ENCODE measurements at places on chromosomes 4 and X.

GRCh38 chrX:68694435-68695205 is 47.2 kb downstream of the STARD8 start:
- DNase-seq, result no peak

DNA sequence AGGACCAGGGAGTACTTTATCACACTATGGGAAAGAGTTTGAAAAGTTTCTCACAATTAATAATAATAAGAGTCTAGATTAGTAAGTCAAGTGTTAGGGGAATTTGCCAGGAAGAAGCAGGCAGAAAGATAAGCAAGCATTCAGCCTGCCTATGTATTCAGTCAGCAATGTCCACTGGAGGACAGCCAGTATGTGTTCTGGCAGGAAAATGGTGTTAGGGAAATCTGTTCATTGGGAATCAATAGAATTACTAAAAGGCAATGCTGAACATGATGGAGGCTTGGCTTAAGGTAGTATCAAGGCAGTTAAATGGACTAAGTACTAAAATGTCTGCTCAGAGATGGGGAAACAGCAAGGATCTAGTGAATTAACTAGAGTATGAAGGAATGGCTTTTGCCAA is 221.2 kb downstream of the PPP4R3C start:
- DNase-seq, result no peak

DNA sequence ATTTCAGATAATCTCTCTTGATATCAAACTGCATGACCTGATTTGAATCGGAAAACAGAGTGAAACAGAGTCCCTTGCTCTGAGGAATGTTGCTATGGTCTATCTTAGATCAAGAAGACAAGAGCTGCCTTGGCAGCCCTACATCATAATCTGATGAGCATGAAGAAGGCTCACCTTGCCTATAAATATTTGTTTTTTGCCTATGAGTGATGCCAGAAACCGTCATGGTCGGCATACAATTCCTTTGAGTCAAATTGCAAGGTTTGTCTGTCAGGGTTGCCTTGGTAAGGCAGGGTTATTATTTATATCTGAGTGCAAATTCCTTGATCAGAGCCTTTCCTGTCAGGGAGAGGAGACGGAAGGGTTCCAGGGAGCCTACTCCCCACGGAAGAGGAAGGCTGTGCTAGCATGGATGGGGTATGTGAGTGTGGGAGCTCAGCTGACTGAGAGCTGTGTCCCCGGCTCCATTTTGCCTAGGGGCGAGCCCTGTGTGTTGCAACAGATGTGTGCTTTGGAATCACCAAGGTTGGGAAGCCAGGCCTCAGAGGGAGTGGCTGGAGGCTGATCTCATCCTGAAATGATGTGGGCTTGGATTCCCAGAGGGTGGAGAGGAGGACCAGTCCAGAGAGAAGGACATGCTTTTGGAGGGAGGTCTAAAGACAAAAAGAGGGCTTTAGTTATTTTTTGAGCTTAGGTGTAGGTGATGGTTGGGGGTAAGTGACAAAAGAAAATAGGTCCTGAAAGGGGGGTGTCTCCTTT is 43.6 kb downstream of the RTL9 start:
- no peak for DNase-seq

GRCh38 chr4:99879458-99879857 is 14.8 kb downstream of the LAMTOR3 start:
- DNase-seq, result no peak

DNA sequence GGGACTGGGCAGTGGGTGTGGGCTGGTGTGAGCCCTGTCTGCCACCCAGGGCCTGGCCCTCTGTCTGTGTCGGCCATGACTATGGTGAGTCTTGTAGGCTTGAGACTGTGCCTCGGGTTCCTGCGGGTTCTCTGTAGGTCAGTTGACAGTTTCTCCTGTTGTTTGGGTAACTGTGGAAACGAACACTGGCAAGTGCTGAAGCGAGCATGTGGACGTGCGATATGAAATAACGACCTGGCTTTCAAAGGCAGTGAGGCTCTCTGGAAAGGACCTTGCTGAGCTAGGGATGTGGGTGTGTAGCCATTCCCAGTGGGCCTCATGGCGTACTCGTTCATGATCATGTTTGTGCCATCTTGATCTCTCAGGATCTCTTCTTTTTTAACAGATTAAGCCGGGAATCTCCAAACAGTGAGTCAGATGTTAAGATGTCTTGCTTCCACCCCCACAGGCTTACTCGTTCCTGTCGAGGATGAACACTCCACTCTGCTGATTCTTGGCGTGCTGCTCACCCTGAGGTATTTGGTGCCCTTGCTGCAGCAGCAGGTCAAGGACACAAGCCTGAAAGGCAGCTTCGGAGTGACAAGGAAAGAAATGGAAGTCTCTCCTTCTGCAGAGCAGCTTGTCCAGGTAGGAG is 41.3 kb downstream of the HTT start:
- DNase-seq, result no peak

DNA sequence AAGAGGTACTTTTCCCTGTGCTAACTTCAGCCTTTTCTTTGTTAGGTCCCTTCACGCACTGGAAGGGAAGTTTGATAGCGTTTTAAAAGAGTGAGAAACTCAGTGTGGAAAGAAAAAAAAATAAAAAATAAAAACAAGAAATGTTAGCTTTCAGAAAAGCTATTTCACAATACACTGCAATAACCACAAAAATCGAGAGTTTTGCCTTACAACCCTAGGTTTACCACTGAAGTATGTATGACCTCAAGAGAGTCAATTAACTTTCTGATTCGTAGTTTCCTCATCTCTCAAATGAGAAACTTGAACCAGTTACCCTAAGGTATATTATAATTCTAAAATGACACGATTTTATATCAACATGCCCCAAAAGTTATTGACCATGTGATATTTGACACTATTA is 93.9 kb upstream of the JADE1 start:
- no peak for DNase-seq

DNA sequence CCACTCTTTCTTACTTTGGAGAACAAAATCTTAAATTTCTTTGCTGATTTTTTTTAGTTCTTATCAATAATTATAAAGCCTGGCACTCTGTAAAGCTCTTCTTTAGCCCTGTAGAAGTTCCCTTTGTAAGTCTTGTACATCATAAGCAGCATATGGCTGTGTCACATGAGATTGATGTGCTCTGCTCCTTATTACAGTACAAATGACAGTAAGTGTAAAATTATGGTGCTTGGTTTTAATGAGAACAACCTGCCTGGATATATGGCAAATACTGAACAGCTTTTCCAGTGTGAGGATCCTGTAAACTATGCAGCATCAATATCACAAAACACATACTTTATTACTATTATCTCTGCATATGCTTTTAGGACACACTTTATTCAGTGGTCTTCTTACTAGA is 145.9 kb upstream of the GNPDA2 start:
- no peak for DNase-seq

DNA sequence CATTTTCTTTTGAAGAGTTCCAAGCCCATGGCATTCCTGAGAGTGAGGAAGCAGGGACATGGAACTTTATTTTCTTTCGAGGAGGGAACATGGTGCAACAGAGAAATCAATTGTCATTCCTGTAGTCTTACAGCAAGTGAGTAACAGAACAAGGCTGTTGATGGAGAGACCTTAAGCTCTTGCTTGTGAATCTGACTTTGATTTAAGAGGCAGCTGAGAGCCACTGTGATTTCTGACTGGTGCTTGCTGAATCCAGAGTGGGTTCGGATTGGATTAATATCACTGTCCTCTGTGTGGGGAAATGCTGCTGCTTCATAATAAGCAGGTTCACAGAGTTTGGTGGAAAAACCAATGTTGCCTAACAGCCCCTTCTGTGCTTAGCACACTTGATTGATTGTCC is 4.7 kb upstream of the ATP1B4 start:
- no peak for DNase-seq

DNA sequence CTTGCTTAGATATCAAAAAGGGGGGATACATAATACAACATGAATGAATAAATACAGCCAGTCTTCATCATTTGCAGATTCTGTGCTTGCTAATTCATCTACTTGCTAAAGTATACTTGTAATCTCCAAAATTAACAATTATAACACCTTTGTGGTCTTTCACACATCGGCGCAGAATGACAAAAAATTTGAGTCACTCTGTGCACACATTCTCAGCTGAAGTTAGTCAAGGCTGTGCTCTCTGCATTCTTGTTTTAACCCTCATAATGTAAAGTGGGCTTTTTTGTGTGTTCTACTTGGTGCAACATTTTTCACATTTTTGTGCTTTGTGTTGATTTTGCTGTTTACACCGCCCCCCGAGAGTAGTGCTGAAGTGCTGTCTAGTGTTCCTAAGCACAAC is 65.8 kb upstream of the GPRIN3 start:
- DNase-seq, result no peak

DNA sequence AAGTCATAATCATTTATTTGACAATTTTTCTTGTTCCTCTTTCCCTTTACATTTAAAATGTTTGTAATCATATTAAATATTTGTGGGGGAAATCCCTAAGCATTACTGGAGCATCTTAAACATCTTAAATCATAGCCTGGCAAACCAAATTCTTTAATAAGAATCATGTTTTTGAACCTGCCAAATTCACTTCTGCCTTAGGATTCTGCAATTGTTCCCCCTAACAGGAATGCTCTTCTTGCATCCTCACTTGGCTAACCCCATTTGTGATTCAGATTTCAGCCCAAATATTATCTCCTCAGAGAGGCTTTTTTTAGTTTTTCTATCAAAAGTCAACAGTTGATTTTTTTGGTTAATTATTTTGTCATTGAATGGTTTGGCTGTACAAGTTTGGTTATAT is 241.1 kb downstream of the MAPK10 start:
- no peak for DNase-seq

DNA sequence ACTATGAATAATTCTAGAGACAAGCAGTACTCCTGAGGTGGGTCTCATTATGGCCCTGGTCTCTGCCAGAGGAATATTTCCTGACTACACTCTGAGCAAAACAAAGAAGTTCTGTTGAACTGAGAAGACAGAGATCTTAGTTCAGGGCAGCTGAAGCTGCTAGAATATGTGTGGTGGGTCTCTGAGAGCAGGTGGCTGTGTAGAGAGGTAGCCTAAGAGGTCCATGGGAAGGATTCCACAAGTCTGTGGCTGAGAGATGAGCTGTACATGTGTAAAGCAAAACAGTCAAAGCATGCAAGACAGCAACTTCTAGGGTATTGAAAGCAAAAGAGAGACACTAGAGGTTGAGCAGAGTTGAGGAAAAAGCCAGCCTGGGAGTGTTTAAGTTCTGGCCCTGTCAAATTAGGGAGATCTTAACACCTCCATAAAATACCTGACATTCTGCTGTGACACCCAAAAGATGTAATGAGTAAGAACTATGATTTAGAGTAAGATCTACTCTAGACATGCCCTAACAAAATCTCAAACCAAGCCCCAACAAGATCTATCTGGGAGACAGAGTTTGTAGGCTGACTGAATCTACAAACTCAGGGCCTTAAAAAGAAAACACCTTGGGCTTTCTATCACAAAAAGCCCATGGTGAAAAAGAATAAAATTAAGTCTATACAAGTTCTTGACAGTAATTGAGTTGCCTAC is 274.4 kb downstream of the BANK1 start:
- DNase-seq, result no peak

DNA sequence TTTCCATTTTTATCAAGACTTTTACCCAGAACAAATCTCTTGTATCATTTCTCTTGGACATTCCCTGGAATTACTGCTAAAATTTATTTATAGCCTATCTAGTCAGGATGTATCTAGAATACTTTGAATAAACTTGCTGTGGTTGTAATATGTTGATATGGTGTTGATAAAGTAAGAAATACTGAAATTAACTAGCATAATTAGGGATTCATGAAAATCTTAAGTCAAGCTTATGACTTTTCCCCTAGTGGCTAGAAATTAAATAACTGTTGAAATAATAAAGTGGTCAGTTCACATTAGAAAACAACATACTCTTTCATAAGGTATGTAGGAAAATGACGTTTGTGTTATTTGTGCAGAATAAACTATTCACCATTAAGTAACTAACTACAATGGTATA is 73.1 kb upstream of the ANKRD50 start:
- no peak for DNase-seq

DNA sequence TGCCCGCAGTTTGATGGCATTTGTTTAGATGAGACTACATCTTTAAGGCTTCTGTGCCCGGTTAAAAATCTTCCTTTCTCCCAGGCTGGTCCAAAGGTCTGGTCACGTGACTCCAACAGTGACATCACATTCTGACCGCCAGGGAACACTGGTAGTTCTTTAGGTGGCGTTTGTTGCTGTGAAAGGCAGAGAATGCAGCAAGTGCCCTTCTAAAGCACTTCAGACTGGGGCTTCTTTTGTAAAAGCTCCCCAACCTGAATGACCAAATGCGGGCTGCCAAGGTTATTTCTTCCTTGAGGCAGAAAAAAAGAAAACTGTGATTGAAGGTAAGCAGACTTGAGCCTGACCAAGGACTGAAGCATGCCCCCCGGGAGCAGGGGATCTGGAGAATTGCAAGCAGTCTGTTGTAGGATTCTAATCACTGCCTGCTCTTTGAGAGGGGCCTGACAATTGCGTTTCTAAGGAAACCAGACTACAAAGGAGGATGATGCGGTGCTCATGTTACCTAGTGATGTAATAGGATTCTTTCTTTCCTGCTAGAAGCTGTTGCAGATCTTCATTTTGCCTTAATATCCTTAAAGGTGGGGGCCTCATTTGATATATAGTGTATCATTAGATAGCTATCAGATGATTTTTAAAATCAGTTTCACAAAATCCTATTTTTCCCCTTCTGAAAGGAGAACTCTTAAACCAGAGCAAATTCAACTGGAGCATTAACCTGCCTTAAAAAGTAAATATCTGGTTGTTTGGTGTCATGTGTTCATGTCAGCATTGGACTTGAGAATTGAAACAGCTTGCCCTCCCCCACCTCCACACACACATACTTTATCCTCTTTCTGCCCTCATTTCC is 133.1 kb downstream of the AKAP4 start:
- no peak for DNase-seq

GRCh38 chr4:146762016-146762415 is 123.3 kb downstream of the POU4F2 start:
- no peak for DNase-seq

GRCh38 chrX:136256026-136256425 is 4.8 kb upstream of the MAP7D3 start:
- DNase-seq, result no peak

GRCh38 chr4:113223001-113223400 is 173.5 kb downstream of the ANK2 start:
- DNase-seq, result no peak
